ENCODE measurements at places on chromosomes 1 and 21.
A peak's percentile ranks its signal among the peaks of the same experiment; 100 is the strongest.

DNA sequence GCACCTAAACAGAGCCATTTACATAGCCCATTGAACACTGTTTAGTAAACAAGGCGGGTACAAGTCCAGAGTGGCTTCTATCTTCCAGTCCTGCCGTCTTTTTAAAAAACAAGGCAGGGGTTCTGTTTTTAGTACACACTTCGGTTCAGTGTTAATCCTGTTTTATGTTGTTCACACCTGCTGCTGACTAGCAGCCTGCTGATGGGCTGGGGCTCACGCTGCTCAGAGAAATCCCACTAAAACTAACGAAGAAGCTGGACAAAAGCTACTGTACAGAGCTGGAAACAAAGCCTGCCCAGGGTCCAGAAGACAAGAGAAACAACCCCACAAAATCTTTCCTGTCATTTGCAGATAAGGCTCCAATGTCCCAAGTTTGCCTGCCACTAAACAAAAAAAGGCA lies 13.2 kb downstream of the ESRRG start:
- no peak for DNase-seq

- no peak for DNase-seq
These were observed 65.7 kb downstream of the GALNT2 start for GRCh38 chr1:230132758-230133157.

DNA sequence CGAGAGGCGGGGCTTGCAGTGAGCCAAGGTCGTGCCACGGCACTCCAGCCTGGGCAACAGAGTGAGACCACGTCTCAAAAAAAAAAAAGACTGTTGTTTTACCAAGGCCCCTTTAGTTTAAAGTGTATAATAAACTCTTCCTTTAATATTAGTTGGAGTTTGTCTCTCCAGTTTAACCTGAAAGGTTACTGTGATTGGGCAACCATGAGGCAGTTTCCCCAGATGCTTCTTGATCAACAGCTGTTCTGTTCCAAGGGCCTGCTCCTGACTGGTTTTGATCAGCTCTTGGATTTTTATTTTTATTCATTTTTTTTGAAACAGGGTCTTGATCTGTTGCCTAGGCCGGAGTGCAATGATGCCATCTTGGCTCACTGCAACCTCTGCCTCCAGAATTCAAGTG lies 18.1 kb upstream of the C2CD2 start:
- no peak for DNase-seq

DNA sequence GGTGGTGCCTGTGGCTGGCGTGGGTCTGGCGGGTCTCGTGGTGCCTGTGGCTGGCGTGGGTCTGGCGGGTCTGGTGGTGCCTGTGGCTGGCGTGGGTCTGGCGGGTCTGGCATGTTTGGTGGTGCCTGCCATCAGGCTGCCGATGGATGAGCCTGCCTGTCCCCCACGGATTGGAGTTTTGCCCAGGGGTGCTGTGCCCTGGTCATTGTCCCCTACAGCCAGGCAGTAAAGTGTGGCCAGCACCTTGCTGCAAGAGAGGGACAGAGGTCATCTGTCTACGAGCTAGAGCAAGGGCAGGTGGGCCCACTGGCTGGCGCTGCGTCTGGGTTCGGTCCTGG lies 41.8 kb downstream of the SKI start:
- no peak for DNase-seq

- DNase-seq = no peak
These were observed 10.2 kb upstream of the UBL4B start for GRCh38 chr1:110102081-110102480.

- no peak for DNase-seq
These were observed 43.0 kb upstream of the ST6GALNAC3 start for GRCh38 chr1:76031496-76031895.

- no peak for DNase-seq
These were observed 12.8 kb upstream of the IFI44L start for GRCh38 chr1:78607334-78607927.

DNA sequence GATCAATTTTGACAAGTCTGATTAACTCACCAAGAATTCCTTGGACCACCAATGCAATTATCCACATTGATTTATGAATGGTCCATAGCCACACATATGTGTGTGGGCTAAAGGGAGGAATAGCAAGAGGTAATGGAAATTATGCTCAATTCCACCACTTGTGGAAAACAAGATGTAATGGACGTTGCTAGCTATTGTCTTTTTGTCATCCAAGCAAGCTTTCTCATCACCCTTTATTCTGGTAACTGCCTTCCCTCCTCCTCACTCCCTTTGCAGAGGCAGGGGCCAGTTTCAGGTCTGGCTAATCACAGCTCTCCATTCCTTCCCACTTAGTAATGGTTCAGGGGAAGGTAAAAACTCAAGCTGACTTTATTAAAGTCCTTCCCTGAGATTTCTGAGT lies 24.7 kb upstream of the RAB3GAP2 start:
- DNase-seq = no peak

DNA sequence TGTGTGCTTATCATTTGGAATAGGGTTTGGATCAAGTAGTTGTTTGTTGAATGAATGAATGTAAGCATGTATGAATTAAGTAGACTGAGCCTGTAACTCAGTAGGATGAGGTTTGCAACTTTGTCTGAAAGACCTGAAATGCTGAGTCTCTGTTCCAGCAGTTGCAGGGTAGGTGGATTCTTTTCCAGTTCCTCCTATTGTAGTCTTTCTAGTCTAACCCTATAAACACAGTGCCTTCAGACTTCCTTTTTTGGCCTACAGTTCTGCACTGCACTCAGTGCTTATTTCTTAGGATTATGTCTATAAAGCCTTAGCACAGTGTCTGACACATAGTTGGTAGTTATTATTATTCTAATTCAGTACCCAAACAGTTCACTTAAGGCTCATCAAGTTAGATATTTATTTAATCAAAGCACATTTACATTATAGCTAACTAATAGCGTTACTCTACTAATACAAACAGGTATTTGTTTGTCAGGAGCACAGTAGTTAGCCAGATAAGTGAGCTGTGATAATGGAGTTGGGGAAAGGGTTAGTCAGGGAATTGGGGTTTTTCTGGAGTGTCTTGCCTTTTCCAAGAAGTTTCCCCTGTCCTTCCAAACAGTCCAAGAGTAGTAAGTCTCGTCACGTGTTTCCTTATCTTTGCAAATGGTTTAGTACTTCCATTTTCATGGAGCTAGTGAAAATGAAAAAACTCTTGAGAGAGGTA lies 45.0 kb downstream of the ABCD3 start:
- no peak for DNase-seq

DNA sequence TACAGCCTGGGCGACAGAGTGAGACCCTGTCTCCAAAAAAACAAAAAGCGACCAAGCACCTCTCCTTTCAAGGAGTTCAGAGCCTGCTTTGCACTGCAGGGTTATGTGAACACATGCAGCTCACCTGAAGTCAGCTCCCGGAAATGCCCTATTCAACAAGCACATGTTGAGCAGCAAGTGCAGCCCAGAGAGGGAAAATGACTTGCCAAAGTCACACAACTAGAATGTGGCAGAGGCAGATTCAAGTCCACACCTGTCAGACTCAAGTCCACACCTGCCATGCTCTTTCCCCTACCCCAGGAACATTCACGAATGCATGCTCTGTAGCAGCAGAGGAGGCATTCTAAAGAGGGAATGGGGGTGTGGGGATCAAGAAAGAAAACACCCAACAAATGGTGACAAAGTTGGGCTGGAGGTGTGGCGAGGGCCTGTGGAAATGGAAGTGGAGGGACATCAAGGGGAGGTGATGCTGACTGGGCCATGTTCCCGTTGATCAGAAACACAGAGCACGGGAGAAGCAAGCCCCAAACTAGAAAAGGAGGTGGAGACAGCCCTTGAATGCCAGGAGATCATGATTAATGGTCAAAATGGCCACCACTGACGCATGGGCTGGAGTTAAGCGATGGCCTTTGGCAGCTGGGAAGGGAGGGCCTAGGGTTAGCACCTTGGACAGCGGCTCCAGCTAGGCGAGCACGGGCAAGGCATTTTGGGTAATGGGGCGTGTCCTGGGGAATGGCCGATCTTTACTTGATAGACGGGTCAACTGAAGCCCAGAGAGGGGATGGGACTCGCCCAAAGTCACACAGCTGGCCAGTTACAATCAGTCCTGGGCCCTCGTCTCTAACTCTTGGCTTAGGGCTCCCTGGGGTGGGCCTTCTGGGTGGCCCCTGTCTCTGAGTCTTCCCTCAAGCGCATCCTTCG lies 21.5 kb downstream of the RAP1GAP start:
- peak; percentile 62 for DNase-seq

DNA sequence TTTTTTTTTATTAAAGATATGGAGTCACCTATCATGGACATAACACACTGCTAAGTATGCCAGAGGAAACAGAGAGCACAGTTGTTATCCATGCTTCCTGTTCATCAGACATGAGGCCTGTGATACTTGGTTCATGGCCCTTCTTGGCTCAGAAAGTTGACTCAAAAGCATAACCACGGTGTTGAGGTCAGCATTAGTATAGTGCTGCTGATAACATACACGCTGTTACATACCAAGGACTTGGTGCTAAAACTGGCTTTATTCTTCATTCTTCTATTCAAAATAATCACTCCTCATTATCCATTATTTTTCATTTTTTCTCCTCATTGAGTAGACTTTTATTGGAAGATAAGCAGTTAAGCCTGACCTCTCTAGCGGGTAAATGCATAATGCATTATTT lies 464.1 kb downstream of the ADGRL2 start:
- DNase-seq = no peak

DNA sequence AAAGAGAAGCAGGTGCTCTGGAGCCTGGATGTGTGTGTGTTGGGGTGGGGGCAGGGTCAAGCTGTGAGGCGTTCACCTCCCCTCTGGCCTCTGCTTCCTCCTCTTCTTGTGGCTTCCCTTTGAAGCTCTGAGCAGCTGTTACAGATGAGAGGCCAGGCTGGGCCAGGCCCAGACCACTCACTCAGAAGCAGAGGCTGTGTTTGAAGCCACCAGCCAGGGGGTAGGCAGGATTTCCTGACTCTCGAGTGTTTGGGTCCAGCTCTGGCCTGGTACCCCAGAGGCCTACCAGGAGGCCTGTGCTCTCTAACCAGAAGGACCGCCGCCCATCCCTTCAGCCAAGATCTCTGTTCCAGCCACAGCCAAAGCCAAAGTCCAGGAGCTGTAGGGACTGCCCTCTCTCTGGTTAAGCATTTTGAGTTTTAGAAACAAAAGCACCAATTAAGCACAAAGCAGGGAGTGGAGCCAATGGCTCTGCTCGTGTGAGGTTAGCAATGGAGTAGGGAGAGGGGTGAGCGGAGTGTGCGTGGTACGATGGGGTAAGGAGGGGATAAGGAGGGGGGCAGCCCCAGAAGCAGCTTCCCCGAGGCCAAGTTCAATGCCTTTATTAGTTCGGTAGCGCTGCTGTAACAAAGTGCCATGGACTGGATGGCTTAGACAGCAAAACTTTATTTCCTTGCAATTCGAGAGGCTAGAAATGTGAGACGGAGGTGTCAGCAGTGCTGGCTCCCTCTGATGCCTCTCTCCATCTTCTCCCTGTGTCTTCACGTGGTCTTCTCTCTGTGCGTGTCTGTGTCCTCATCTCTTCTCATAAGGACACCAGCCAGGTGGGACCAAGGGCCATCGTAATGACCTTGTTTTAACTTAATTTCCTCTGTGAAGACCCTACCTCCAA lies 20.5 kb downstream of the RCSD1 start:
- no peak for DNase-seq

DNA sequence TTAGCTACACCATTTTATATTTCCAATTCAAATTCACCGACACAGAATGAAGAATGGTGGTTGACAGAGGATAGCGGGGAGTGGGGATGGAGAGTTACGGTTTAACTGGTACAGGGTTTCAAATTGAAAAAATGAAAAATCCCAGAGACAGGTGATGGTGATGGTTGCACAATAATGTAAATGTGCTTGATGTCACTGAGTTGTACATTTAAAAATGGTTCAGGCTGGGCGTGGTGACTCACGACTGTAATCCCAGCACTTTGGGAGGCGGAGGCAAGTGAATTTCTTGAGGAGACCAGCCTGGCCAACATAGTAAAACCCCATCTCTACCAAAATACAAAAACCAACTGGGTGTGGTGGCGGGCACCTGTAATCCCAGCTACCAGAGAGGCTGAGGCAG lies 31.2 kb upstream of the SHCBP1L start:
- no peak for DNase-seq

GRCh38 chr1:117094841-117095604 lies 26.5 kb downstream of the TRIM45 start:
- DNase-seq = no peak

DNA sequence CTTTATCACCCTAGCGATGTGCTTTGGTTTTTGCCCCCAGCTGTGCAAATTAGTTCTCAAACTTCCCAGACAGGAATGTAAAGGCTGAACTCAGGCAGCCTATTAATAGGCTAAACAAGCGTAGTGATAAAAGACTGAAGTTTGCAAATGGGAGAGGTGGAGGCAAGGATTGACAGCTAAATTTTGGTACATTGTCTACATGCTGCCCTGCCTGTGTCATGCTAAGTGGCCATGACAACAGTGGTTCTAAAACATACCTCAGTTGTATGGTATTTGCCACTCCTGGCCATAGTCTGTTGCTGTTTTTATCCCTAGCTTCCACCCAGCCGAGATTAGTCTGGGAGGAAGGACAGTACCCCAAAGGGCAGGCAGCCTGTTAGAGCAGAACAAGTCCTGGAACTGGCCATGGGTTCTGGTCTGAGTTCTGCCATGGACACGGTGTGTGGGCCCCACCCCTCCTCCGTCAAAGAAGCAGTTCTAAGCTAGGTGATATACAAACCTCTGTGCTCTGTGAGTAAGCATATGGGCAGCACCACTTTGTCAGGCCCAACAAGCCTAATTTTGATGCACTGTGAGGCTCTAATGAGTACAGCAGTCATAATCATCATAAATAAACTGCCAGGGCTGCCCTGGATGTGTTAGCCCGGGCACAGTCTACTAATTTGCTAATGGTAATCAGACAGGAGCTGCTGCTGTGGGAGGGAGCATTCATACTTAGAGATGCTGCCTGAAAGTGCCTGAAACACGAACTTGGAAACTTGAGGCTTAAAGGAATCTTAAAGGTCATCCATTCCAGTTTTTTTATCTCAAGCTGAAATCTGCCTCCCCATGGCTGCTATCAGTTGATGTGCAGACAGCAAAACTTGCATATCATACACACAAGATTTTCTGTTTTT lies 177.1 kb downstream of the HHAT start:
- no peak for DNase-seq

- DNase-seq = no peak
These were observed 138.1 kb upstream of the MAGI3 start for GRCh38 chr1:113252166-113252565.
